Breast epithelium (tissue), 4 donors: ENCODE measurements at places on chromosomes 5 and 9.

DNA sequence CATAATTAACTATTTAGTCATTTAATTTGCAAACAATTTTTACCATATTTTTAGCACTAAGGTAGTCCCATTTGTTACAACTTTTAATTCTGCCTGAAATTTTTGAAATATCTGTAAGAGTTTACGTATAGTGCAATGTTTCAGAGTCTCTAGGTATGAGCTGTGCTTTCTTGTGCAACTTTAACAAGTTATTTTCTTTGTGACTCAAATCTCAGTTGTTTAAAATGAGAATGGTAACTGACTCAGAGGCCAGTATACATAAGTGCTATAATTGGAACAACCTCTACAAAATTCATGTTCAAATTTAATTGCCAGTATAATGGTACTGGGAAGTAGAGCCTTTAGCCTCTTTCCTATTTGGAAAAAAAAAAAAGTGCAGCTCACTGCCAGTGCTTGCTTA, 14.2 kb upstream of the ZNF883 start:
- no peaks in the 10 kb centered on the region for H3K4me1 ChIP-seq
- no peaks in the 10 kb centered on the region for H3K27me3 ChIP-seq
- H3K36me3 ChIP-seq = no peaks in the 10 kb centered on the region
- no peak overlapping the region for H3K4me3 ChIP-seq

DNA sequence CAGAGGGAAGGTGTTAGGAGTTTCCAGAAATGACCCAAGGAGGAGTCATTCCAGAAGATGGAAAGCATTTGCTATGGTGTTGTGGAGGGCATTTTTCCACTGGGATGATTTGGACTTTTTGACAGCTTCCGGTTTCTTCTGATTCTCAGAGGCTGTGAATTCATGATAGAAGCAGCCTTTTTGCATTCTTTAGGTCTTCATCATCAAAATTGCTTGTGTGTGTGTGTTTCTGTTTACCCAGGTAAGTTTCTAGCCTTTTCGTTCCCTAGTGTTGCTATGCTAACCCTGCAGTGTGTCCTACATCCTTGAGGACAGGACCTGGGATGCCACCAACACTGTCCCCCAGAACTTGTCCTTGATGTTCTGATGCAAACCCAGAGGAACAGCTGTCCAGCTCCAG, 19.6 kb downstream of the IRX1 start:
- DNase-seq = no peak
- H3K4me1 ChIP-seq = no peaks in the 10 kb centered on the region
- no peaks in the 10 kb centered on the region for H3K27me3 ChIP-seq
- no peaks in the 10 kb centered on the region for H3K36me3 ChIP-seq
- no peak overlapping the region for H3K27ac ChIP-seq

DNA sequence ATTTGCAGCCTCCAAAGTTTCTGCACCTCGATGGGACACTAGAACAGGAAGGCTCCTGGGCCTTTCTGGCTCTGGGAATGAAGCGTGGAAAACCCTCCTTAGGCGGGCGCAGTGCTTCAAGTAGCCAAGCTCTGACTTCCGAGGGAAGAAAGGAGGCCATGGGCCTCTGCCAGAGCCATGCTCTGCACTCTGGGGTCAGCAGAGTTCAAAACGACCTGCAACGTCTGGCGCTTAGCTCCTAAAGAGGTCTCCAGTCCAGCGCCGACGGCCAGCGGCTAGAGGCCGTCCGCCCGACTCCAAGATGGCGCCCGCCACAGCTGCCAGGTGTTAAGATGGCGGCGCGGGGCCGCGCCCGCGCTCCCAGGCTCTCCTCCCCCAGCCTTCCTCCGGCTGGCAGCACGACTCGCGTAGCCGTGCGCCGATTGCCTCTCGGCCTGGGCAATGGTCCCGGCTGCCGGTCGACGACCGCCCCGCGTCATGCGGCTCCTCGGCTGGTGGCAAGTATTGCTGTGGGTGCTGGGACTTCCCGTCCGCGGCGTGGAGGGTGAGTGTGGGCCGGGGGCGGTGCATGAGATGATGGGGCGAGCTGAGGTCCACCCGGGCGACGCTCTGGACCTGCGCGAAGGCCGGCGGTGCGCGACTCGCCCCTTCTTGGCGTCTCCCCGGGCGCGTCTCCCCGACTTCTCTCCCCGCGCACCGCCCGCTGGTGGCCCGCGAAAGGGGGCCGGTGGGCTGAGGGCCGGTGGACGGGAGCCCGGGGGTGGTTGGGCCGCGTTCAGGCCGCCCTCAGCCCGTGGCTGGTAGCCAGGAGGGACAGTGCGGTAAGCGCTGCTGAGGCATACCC, at the start of gene TXNDC15:
TSS of gene TXNDC15 (plus strand) at position 385 of the 844 bp plus-strand sequence. CDS start at position 442, 57 bp downstream.
- H3K4me3 ChIP-seq = peak within 1 kb of the TSS; percentile 83
- no peaks in the 10 kb centered on the region for H3K27me3 ChIP-seq
- no peaks in the 10 kb centered on the region for H3K36me3 ChIP-seq

DNA sequence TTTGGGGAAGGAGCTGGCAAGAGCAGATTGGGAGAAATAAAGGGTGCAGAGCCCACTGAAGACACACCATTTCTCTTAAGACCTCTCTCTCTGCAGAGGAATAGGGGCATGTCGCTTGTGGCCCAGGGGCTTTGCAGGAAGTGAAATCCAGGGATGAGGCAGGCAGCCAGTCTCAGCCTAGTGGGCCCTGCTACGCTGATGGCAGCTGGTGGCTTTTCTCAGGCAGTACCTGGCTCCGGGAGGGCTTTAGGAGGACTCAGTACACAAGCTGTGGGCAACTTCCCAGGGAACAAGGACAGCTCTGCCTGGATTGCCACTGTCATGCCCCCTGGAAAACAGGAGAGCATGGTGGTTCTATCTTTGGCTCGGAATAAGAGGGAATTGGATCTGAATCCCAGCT, 76.2 kb upstream of the NEURL1B start:
- H3K36me3 ChIP-seq = no peaks in the 10 kb centered on the region
- H3K27ac ChIP-seq = peak overlapping the region; percentile 12
- H3K27me3 ChIP-seq = no peaks in the 10 kb centered on the region

- H3K36me3 ChIP-seq = no peaks in the 10 kb centered on the region
- H3K4me3 ChIP-seq = no peak overlapping the region
- H3K4me1 ChIP-seq = no peaks in the 10 kb centered on the region
- H3K27me3 ChIP-seq = no peaks in the 10 kb centered on the region
Observed at GRCh38 chr9:98730871-98731270, 22.1 kb upstream of the GABBR2 start.

- H3K27ac ChIP-seq = no peak overlapping the region
- no peaks in the 10 kb centered on the region for H3K27me3 ChIP-seq
- no peaks in the 10 kb centered on the region for H3K4me1 ChIP-seq
- H3K4me3 ChIP-seq = no peak overlapping the region
- no peaks in the 10 kb centered on the region for H3K36me3 ChIP-seq
- DNase-seq = no peak
Observed at GRCh38 chr5:121758615-121759014, 93.1 kb upstream of the FTMT start.

DNA sequence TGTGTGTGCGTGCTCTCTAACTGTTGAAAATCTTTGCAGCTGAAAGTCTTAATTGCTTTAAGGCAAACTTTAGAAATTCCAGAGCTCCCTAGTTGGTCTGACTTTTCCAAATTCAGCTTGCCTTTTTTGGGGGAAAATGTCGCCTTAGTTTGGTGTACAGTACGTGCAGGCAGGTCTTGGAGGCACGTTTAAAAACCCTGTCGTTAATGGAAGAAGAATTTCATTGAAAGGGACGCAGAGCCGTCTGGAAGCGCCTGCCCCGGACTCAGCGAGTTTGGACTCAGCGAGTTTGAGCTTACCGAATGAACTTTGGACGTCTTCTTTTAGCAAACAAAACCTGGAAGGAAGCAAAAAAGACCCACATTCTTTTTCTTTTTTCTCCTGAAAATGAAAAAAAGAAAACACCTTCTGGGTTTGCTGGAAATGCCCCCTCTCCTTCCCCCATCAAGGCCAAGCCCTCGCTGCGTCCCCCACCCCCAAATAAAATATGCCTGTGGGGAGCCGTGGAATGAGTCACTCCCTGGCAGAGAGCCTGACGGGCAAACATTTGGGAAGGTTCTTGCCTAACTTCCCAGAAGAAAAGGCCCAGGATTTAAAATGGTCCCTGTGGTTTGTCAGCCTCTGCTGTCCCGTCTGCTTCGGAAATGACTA, 1.5 kb downstream of the NEK6 start:
- peaks cover 10% of the 10 kb centered on the region for H3K4me1 ChIP-seq
- peak overlapping the region; percentile 87 for H3K27ac ChIP-seq
- no peaks in the 10 kb centered on the region for H3K27me3 ChIP-seq
- no peaks in the 10 kb centered on the region for H3K36me3 ChIP-seq
